ENCODE measurements at places on chromosomes 2 and 18.

GRCh38 chr18:23391156-23391555 lies 61.9 kb upstream of the RIOK3 start:
- H3K27ac ChIP-seq, result no peak overlapping the region
- no peak for DNase-seq
- H3K4me3 ChIP-seq, result no peak overlapping the region
- H3K36me3 ChIP-seq, result peaks cover 4% of the 10 kb centered on the region
- H3K27me3 ChIP-seq, result no peaks in the 10 kb centered on the region

GRCh38 chr2:239751679-239752355 lies 273.3 kb downstream of the NDUFA10 start:
- no peak overlapping the region for H3K4me3 ChIP-seq
- peaks cover 35% of the 10 kb centered on the region for H3K27me3 ChIP-seq

DNA sequence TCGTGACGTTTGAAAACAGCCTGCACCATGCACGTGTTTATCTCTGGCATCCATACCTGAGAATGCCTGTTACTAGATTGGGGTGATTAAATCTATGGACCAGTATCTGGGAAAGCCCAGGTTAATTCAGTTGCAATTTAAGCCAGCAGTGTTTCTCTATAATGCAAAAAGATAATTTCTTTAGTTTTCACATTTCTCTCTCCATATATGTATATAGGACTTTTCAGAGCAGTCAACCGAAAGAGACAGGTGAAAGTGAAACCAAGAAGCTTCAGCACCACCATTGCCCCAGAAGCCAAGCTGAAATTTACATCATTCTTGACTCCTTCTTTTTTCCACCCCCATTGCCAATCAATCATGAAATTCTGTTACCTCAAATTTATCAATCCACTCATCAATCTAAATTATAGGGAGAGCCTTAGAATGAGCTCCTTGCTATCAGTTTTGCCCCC lies 2.7 kb upstream of the LRP2 start:
- peaks cover 29% of the 10 kb centered on the region for H3K4me1 ChIP-seq
- H3K36me3 ChIP-seq, result no peaks in the 10 kb centered on the region
- H3K27me3 ChIP-seq, result peaks cover 66% of the 10 kb centered on the region
- no peak overlapping the region for H3K27ac ChIP-seq

DNA sequence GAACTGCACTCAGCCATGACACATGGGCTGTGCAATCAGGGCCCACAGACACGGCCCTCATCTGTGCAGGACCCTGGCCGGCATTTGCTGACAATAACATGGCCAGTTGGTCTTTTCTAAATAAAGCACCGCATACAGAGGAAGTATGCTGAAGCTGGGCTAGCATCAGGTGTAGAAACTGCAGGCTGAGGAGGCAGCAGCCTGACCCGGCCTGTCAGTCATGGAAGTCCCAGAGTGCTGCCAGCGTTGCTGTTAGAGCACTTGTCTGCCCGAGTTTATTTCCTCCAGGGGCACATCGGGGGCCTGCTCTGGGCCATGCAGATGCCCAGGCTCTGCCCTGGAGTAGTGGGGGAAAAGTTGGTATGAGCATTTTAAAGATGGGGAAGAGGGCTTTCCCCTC lies 4.1 kb upstream of the PTPN18 start:
- no peaks in the 10 kb centered on the region for H3K27me3 ChIP-seq
- peaks cover 18% of the 10 kb centered on the region for H3K36me3 ChIP-seq
- no peak overlapping the region for H3K4me3 ChIP-seq
- DNase-seq, result no peak
- peaks cover 17% of the 10 kb centered on the region for H3K4me1 ChIP-seq

- H3K36me3 ChIP-seq, result no peaks in the 10 kb centered on the region
- H3K4me3 ChIP-seq, result no peak overlapping the region
- no peak for DNase-seq
- no peaks in the 10 kb centered on the region for H3K27me3 ChIP-seq
- no peak overlapping the region for H3K27ac ChIP-seq
Observed at GRCh38 chr2:32884346-32884745, 62.4 kb upstream of the LTBP1 start.

DNA sequence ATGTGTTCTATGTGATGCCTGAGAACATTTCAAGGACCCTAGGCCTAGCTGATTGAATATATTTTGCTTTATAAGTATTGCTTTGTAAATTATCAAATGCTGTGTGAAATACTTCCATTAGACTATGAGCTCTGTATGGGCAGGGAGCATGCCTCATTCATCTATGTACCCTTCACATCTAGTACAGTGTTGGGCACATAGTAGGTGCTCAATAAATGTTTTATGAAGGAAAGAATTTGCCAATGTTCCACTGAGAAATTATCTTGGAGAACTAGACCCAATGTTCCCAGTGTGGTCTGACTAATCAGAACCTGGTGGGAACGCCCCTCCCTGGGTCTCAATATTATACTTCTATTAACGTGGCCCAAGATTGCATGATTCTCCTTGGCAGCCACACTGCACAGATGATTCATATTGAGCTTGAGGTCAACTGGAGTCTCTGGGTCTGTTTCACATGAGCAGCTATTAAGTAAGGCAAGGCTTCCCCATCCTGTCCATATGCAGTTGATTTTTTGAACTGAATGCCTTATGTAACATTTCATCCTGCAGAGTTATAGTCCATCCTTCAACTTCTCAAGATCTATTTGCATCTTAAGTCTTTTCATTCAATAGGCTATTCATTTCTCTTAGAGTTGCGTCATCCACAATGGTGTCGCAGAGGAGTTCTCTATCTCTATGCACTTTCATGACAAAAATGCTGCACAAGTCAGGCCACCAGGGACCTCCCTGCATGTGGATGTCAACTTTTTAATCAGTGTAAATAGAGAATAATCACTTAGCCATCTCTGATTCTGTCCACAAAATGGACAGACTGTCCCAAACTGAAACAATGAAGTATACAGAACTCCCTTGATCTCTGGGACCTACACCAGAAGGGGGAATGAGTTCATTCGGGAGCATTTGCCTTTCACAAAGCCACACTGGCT lies 257.6 kb downstream of the CYP26B1 start:
- H3K4me3 ChIP-seq, result no peak overlapping the region
- H3K27me3 ChIP-seq, result no peaks in the 10 kb centered on the region
- peak; percentile 93 for DNase-seq
- H3K27ac ChIP-seq, result no peak overlapping the region

- H3K4me1 ChIP-seq, result no peaks in the 10 kb centered on the region
- H3K27ac ChIP-seq, result no peak overlapping the region
- no peak for DNase-seq
- H3K4me3 ChIP-seq, result no peak overlapping the region
Observed at GRCh38 chr2:31227110-31227509, 6.8 kb upstream of the EHD3 start.
